ENCODE measurements at places on chromosomes 12 and 14. TPM values are rescaled to one million over a fixed set of nuclear protein-coding genes. Genes with fewer than 3 reads are reported as not detected.
A peak's percentile ranks its signal among the peaks of the same experiment; 100 is the strongest.

DNA sequence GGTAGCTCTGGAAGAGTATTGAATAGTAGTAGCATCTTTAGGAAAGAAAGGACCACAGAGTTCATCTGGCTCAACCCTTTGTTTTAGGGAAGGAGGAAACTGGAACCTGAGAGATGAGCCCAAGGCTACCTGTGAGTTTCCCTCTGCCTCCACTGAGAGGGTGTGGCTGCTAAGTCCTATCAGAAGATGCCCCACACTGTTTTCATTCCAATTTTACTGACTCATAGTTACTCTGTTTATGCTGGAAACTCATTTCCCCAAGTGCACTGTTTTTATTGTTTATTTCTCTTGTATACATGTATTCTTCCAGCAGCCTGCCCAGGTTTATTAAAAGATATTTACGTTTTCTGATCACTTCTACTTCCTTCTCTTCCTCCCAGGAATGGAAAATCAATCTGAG lies 127.4 kb upstream of the ARHGAP5 start:
- H3K4me3 ChIP-seq: no peak overlapping the region
- no peaks in the 10 kb centered on the region for H3K36me3 ChIP-seq
- no peak for DNase-seq
- H3K4me1 ChIP-seq: peaks cover 8% of the 10 kb centered on the region

KCNC2 gene
- total RNA-seq: not detected

GRCh38 chr12:11917501-11917900 lies 153.2 kb upstream of the BCL2L14 start:
- no peak overlapping the region for H3K4me3 ChIP-seq
- DNase-seq: no peak
- H3K4me1 ChIP-seq: peaks cover 17% of the 10 kb centered on the region

- peaks cover 26% of the 10 kb centered on the region for H3K36me3 ChIP-seq
- no peak overlapping the region for H3K4me3 ChIP-seq
- peaks cover 52% of the 10 kb centered on the region for H3K4me1 ChIP-seq
- no peak for DNase-seq
- no peak overlapping the region for H3K27ac ChIP-seq
Observed at GRCh38 chr12:116915326-116915725, 4.6 kb downstream of the FBXW8 start.

- peaks cover 46% of the 10 kb centered on the region for H3K4me1 ChIP-seq
- peak overlapping the region; percentile 54 for H3K27ac ChIP-seq
- DNase-seq: no peak
- H3K4me3 ChIP-seq: peak overlapping the region; percentile 16
- H3K36me3 ChIP-seq: peaks cover 42% of the 10 kb centered on the region
Observed at GRCh38 chr12:3730111-3730510, 22.8 kb downstream of the CRACR2A start.

- DNase-seq: no peak
- no peaks in the 10 kb centered on the region for H3K36me3 ChIP-seq
- H3K4me1 ChIP-seq: no peaks in the 10 kb centered on the region
- H3K27ac ChIP-seq: no peak overlapping the region
- peaks cover 11% of the 10 kb centered on the region for H3K27me3 ChIP-seq
Observed at GRCh38 chr14:76456200-76456599, 80.3 kb downstream of the ESRRB start.

GRCh38 chr12:56676851-56677580 lies 11.1 kb downstream of the PTGES3 start:
- no peak overlapping the region for H3K4me3 ChIP-seq
- H3K4me1 ChIP-seq: peaks cover 36% of the 10 kb centered on the region
- DNase-seq: no peak
- no peaks in the 10 kb centered on the region for H3K27me3 ChIP-seq
- H3K27ac ChIP-seq: peak overlapping the region; percentile 64
- H3K36me3 ChIP-seq: peaks cover 36% of the 10 kb centered on the region

GRCh38 chr12:127515941-127516340 lies 751.0 kb upstream of the TMEM132C start:
- DNase-seq: no peak
- no peaks in the 10 kb centered on the region for H3K36me3 ChIP-seq
- no peaks in the 10 kb centered on the region for H3K4me1 ChIP-seq
- no peak overlapping the region for H3K27ac ChIP-seq

DNA sequence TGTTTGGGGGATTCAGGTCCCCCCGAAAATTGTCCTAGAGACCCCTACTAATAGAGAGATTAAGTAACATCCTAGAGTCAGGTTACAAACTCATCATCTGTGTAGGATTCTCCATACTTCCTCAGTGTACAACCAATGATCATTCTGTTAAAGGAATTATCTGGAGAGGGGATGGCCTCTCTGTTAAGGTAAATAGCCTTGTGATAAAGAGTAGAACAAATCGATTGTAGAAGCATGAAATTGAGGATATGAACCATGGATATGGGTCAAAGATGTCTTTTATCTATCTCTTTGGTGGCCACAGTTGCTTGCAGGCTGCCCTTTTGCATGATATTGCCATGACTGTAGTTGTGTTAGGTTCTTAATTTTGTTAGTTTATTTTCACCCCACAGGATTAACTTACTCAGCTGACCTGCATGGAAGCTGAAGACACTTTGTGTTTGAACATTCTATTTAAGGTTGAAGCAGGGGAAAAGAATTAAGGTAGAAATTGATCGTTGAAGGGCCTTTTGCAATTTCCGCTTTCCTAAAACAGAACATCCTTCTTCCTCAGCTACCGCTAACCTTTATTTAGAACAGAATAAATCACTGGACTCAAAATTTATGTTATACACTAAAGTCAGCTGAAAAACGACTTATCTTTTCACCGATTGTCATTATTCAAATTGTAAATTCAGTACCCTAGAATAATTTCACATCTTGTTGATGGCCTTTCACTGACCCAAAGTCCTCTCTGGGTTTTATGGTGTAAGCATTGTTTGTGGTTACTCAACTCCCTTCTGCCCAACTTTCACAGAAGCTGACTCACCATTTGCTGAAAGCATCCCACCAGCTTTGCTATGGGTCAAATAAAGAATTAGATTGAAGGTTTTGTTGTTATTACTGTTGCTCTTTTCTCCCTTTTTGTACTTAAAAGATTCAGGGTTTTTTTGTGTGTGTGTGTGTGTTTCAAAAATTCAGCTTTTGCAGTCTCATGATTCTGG lies 52.3 kb downstream of the IRAK3 start:
- peaks cover 5% of the 10 kb centered on the region for H3K4me1 ChIP-seq
- DNase-seq: no peak
- H3K27ac ChIP-seq: no peak overlapping the region
- H3K27me3 ChIP-seq: peaks cover 10% of the 10 kb centered on the region
- H3K36me3 ChIP-seq: peaks cover 6% of the 10 kb centered on the region

ASB2 gene
- total RNA-seq: 21.1 TPM

GRCh38 chr14:75926431-75927115 lies 55.2 kb downstream of the TGFB3 start:
- DNase-seq: no peak
- no peaks in the 10 kb centered on the region for H3K36me3 ChIP-seq
- H3K4me1 ChIP-seq: no peaks in the 10 kb centered on the region
- no peak overlapping the region for H3K4me3 ChIP-seq
- no peak overlapping the region for H3K27ac ChIP-seq

DNA sequence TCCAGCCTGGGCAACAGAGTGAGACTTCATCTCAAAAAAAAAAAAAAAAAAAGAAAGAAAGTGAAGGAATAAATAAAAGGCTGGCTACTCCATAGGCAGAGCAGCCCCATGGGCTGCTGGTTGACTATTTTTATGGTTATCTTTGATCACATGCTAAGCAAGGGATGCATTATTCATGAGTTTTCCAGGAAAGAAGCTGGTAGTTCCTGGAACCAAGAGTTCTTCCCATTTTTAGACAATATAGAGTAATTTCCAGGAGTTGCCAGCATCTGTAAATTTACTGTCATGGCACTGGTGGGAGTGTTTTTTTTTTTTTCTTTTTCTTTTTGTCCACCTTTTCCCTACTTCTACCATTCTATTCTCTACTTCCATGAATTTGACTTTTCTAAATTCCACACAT lies 24.2 kb downstream of the FGD4 start:
- H3K4me3 ChIP-seq: no peak overlapping the region
- no peaks in the 10 kb centered on the region for H3K36me3 ChIP-seq
- no peak overlapping the region for H3K27ac ChIP-seq
- no peaks in the 10 kb centered on the region for H3K4me1 ChIP-seq

GPR65 gene
- total RNA-seq: 8.0 TPM

DNA sequence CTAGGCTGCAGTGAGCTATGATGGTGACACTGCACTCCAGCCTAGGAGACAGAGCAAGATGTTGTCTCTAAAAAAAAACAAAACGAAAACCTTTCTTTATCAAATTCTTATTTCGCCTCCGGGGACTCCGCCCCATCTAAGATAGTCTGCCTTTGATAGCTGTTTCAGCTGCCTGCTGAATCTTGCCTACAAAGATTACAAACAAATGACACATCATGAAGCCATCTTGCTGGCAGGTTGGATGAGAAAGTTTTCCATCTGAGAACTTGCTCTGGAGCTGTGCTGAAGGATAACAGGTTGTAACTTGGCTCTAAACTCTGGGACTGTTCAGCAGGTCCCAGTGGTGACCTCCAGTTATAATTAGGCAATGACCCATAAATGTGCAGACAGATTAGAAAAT lies 41.8 kb upstream of the AEBP2 start:
- H3K36me3 ChIP-seq: no peaks in the 10 kb centered on the region
- H3K4me1 ChIP-seq: no peaks in the 10 kb centered on the region
- peaks cover 5% of the 10 kb centered on the region for H3K27me3 ChIP-seq
- no peak for DNase-seq
- H3K27ac ChIP-seq: no peak overlapping the region

OTX2 gene
- not detected for total RNA-seq

SLC39A9 gene
- 51.6 TPM for total RNA-seq

DNA sequence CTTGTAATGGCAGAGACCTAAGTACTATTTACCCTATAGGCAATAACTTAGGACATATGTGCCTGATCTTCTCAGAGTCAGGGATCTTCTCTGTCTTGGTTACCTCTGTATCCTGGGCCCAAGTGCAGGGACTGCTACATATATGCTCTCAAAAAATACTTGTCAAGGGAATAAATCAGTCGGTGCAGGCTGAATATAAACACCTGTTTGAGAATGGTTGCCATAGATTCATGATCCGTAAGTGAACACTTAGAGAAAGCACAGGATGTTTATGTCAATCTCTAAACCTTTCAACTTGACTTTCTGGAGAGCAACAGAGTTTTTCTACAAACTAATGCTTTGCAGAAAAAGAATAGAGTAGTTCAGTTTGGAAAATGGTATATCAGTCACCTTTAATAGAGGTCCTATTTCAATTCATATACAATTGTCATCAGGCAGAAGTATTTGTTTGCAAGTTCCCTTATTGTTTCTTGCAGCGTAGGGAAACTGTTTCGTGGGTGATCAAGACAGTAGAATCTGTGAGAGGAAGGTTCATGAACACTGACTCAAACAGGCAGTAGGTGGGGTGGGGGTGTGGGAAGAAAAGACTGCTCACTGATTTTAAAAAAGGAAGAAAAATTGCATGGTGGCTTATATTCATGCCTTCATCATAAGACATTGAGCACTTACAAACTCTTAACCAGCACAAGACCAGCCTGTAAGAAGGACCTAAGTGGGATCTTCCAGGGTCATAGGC lies 6.0 kb upstream of the UBE2N start:
- peaks cover 6% of the 10 kb centered on the region for H3K27me3 ChIP-seq
- H3K4me3 ChIP-seq: peak overlapping the region; percentile 24
- DNase-seq: no peak
- no peak overlapping the region for H3K27ac ChIP-seq
- no peaks in the 10 kb centered on the region for H3K36me3 ChIP-seq

ENDOU gene
- total RNA-seq: not detected

FLVCR2 gene
- total RNA-seq: 2.9 TPM

DNA sequence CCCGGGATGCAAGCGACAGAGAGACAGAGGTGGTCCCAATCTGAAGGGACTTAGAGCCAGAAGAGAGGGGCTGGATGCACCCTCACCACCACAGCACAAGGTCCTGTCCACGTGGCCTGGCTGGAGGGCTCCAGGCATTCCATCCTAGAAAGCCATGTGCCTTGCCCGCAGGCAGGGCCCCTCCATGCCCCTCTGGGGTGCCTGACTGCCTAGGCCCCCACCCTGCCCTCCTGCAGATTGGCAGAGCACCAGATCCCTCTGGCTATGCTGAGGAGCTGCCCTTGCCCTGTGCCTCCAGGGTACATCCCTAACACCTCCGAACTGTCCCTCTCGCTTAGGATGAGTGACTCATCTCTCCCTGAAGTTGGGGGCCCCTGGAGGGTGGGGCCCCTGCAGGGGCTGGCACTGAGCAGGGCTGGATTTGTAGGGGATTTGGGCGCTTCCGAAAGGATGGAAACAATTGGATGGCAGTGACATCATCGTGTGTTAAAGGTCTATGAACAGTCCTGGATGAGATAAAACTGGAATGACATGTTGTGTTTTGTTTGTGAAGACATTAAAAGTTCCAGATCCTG lies 50.9 kb downstream of the CHGA start:
- H3K36me3 ChIP-seq: peaks cover 28% of the 10 kb centered on the region

GALNT8 gene
- total RNA-seq: 2.1 TPM

RNASE4 gene
- 0.34 TPM for total RNA-seq

RFX4 gene
- total RNA-seq: not detected

GRCh38 chr12:119036878-119037825 lies 55.8 kb downstream of the SRRM4 start:
- no peaks in the 10 kb centered on the region for H3K36me3 ChIP-seq
- no peaks in the 10 kb centered on the region for H3K27me3 ChIP-seq
- H3K4me1 ChIP-seq: no peaks in the 10 kb centered on the region
- no peak for DNase-seq

DNA sequence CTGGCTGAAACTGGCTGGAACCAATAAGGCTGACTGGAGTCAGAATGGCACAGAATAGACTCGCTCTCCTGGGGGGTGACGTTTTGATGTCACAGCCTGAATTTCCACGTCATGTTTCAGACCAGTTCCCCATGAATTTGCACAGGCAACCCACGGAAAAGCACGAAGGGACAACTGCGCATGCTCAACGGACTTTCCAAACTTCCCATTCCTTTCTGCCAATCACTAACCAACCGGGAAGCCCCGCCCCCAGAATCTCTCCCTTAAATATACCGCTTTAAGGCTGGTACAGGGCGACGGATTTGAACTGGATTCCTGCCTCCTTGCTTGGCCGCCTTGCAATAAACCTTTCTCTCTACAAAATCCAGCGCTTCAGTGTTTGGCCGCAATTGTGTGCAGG lies 434.7 kb downstream of the APAF1 start:
- H3K27ac ChIP-seq: no peak overlapping the region
- no peak for DNase-seq
- no peaks in the 10 kb centered on the region for H3K36me3 ChIP-seq

DNA sequence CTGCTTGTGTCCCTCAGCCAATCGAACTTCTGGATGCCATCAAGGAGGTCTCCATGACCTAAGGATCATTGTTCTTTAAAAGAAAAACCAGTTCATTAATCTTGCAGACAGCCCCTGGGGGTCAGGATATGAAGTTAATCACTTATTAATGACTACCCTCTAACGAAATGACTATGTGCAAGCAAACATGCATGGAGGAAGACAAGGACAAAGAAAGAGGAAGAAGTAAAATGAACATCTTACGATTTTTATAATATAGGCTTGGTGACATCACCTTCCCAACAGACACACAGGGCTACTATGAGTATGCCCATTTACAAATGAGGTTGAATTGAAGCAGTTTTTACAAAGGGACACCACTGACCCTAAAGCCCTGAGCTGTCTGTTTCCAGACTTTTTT lies 111.1 kb upstream of the AMIGO2 start:
- peak overlapping the region; percentile 71 for H3K27ac ChIP-seq
- no peaks in the 10 kb centered on the region for H3K27me3 ChIP-seq
- DNase-seq: no peak
- H3K4me3 ChIP-seq: no peak overlapping the region
- peaks cover 31% of the 10 kb centered on the region for H3K36me3 ChIP-seq

All from activated T-helper 1 cell treated with anti-CD3 and anti-CD28 coated beads, Interleukin-12 subunit alpha, Interleukin-12 subunit beta, Interleukin-2, Interleukin-4 antibody, amounts not matched to agents 30 ng/mL and 10 ng/mL and 1 ng/mL, durations not matched to agents 14 hours and 24 hours and 36 hours (primary cell).